HT-29 (cell line): ENCODE measurements at places on chromosomes 7 and 10. TPM values are rescaled to one million over a fixed set of nuclear protein-coding genes. Genes with fewer than 3 reads are reported as not detected.

Gene PTPRE
- 3.4 and 8.1 TPM in 2 replicates for total RNA-seq

Gene CLCN1
- 2.8 and 3.0 TPM in 2 replicates for total RNA-seq

Gene AKR1C1
- 13.7 and 16.3 TPM in 2 replicates for total RNA-seq

Gene SPDYE5
- not detected in 2 replicates for total RNA-seq

Gene NFE2L3
- 43.7 and 45.3 TPM in 2 replicates for total RNA-seq
